ENCODE measurements at places on chromosomes 6 and 20.

GRCh38 chr20:35721219-35721618 lies 20.8 kb downstream of the RBM39 start:
- no peak for DNase-seq

GRCh38 chr6:147675281-147675680 lies 166.8 kb downstream of the SAMD5 start:
- DNase-seq: no peak

GRCh38 chr6:132995432-132995831 lies 181.1 kb downstream of the RPS12 start:
- no peak for DNase-seq

DNA sequence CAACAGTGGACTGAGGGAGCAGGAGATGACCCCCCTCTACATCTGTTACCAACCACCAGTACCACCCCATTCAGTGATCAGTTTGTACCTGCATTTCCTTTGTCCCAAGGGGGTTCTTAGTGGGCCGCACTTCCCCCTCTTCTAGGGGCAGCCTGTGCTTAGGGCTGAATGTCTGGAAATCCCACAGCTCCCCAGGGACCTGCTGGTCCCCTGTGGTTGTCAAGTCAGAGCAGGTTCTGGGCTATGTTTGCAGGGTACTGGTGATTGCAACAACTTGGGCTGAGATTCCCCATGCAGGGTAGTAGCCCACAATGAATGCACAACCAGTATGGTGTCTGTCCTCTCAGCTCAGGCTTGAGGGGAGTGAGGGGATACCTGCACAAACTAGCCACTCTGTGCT lies 39.7 kb upstream of the COL10A1 start:
- DNase-seq: no peak

- no peak for DNase-seq
These were observed 107.8 kb downstream of the DST start for GRCh38 chr6:56534680-56535419.

GRCh38 chr20:25984933-25985332 lies 288.3 kb upstream of the ZNF337 start:
- DNase-seq: no peak

- DNase-seq: no peak
These were observed 68.4 kb downstream of the RPP40 start for GRCh38 chr6:4935486-4935885.

DNA sequence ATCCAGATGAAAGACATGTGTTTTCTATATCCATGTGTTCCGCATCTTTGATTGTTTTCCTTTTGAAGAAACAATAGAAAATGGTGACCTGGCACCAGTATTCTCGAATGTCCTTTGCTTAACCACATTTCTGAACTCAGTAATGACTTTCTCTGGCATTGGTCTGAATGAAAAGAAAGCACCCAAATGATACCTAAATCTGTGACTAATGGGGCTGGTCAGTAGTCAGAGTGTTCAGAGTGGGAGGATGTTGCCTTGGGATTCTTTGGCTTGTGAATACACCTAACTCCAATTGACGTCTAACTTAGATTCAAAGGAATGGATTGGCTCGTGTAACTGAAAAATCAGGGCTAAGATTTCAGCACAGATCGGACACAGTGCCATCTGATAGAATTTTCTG lies 27.1 kb downstream of the PARD6B start:
- DNase-seq: no peak

Measured in omental fat pad (tissue), 4 donors.